Activated CD8-positive, alpha-beta memory T cell treated with anti-CD3 and anti-CD28 coated beads for 1 hour (primary cell): ENCODE measurements at places on chromosomes 2 and 18.

- no peak for DNase-seq
Measured at GRCh38 chr2:129645335-129645734, 334.1 kb upstream of the RAB6C start.

DNA sequence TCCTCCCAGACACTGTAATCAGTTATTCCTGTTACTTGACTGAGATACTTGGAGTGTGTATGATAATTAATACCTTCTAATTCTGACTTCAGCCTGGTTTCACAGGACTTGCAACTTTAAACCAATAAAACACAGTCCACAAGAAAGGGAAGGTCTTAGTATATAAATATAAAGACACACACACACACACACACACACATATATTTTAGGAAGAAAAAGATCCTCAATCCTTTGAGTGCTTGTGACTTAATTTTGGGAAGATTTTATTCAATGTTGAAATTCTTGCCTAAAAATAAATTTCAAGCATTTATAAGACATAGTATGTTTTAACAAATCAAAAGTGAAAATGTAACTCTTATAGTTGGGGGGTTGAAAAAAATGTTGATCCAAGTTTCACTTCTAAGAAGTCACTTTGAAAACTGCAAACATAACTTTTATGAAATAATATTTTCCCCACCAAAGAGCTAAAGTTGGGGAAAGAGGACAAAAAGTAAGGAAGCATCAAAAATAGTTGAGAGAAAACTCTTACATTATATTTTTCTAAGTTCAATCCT lies 824 bp upstream of the VPS54 start:
- no peak for DNase-seq

DNA sequence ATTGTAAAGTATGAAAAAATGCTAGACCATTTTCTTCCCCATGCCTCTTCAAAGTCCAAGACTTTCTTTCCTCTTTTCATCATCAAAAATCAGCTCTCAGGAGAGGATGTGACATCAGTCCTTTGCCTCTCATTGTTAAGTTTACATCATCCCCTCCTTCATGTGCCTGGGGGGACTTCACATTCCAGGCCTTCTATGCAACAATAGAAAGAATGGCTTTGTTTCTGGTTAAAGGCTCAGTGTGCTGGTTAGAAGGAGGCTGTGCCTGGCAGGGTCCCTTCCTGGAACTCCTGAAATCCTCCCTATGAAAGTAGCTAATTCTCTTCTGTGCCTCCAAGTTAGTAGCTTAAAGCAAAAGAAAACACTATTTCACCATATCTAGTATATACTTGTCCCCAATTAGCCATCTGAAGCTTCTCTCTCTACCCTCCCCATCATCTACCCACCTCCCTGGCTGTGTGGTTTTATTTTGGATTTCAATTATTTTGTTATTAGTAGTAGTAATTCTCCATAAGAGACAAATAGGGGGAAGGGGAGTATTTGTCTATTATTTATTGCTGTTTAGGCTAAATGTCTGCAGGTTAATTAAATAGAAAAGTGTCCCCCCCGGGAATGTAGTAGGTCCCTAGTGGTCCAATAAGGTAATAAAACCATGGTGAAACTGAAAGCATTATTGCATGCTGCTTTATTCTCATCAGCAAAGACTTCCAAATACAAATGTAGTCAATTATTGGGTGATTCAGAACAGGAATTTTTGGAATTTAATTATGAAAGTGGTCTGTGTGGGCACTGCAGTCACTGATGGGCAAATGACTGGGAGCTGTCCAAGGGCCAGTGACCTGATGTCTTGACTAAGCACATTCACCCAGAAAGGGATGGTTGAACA lies 69.0 kb downstream of the CPO start:
- DNase-seq = no peak

- DNase-seq = no peak
Measured at GRCh38 chr2:175251425-175252041, 70.0 kb upstream of the ATP5MC3 start.

DNA sequence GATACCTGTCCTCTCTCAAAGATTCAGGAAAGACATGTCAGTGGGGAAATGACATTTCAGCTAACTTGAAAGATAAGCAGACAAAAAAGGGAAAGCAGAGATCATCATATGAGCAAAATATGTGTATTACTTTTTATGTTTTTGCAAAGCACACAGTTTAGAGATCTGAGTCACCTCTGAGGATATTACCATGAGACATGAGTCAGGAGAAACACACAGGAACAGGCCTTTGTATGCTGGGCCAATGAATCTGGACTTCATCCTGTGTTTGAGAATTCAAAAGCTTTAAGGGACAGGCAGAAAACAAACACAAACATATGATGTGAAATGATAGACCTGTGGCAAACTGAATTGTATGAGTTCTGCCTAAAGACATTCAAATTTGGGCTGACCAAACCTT lies 306.0 kb upstream of the EPC2 start:
- no peak for DNase-seq

GRCh38 chr2:177742851-177743250 lies 329.7 kb downstream of the PDE11A start:
- DNase-seq = no peak

DNA sequence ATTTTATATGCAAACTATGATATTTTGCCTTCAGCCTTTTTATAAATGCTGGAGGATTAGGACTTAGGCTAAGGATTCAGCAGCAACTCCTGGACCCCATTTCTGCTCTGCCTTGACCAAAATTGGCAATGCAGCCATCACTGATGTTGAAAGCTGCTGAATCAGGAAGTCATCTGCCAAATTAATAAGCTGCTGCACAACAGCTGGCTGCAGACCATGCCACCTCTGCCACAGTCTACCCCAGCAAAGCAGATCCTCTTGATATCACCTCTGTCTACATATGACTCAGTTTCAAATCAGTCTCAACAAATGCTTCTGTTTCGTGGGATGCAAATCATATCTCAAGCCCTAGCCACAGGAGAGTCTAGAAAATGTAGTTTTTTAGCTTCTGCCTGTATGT lies 7.1 kb upstream of the SOS1 start:
- DNase-seq = no peak

DNA sequence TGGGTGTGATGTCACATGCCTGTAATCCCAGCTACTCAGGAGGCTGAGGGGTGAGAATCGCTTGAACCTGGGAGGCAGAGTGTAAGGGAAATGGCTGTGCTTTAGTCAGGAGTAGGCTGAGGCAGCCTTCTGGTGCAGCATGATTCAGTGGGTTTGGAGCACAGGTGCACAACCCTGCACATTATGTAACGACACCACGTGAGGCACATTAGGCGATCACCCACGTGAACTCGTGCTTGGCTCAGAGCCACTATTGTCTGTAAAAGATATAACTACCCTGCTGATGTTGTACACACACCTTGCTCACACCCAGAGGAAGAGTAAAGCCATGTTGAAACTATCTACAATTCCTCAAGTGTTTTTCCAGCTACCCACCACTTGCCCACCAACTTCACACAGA lies 54.8 kb upstream of the ZC3H15 start:
- DNase-seq = no peak
